GM23338 (cell line): ENCODE measurements at places on chromosomes 5 and 9. TPM values are rescaled to one million over a fixed set of nuclear protein-coding genes. Genes with fewer than 3 reads are reported as not detected.

LCN6 gene
- total RNA-seq: not detected in 2 replicates

- H3K4me3 ChIP-seq: no peak overlapping the region
- no peaks in the 10 kb centered on the region for H3K27me3 ChIP-seq
- no peak overlapping the region for H3K27ac ChIP-seq
- H3K36me3 ChIP-seq: no peaks in the 10 kb centered on the region
Observed at GRCh38 chr9:108278341-108278740, 577.4 kb downstream of the ACTL7B start.

DNA sequence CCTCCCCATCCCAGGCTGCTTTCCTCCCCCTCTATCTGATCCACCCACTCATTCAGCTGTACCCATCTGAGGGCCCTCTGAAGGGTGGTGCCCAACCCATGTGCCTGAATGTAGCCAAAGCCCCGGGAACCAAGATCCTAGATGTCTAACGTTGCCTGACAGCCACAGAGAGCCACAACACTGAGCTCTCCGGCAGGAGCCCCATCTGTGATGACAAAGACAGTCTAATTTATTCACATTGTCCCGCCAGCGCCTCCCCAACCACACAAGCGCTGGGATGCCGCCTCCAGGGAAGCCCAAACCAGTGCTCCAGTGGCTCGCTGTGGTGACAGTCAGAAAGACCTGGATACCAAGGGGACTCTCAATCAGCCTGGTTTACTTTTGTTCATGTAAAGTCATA is 8.4 kb downstream of the IGFBPL1 start:
- no peak for DNase-seq
- no peaks in the 10 kb centered on the region for H3K27me3 ChIP-seq
- H3K36me3 ChIP-seq: no peaks in the 10 kb centered on the region
- H3K4me1 ChIP-seq: 0 out of 2 replicates have a peak, but pooled peaks cover under 1% of the 10 kb centered on the region

DNA sequence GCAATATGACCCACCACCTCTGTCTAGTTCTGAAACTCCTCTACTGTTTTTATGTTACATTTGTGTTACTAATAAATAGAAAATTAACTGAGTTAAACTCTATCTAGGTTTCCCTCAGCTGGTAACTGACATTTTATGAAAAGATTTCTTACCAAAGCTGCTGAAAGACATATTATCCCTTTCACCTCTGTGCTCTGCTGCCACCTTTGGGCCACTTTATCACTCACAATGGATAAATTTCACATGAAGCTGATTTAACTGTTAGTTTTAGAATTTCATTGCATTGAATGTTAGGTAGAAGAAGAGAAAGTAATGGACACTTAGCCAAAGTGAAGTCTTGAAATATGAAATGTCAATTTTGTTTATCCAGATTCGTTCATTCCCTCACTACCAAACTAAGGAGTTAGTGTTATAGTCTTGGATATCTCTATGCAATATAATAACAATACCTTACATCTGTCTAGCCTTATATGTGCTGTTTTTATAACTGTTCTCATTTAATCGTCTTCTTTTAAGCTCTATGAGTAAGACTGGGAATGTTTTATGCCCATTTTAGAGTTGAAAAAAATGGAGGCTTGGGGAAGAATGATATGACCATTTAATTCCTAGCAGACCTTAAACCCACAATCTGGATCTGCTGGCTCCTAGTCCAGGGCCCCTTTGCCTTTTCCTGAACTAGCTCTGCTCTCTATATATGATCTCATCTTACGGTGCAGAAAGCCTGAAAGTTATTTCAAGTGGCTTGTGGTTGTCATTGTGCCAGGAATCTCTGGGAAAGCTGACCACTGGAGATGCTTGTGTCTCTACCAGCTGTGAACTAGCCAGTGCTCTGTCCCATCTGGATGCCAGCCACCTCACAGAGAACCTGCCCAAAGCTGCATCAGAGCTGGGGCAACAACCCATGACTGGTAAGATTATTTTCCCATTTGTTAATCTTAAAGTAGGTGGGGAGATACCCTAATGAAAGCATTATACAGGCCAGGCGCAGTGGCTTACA is 97.1 kb downstream of the GOLPH3 start:
- no peaks in the 10 kb centered on the region for H3K36me3 ChIP-seq
- no peak overlapping the region for H3K4me3 ChIP-seq
- H3K27ac ChIP-seq: no peak overlapping the region

GRCh38 chr5:91301106-91301846 is 81.8 kb downstream of the ARRDC3 start:
- H3K36me3 ChIP-seq: no peaks in the 10 kb centered on the region
- no peak overlapping the region for H3K4me3 ChIP-seq
- H3K4me1 ChIP-seq: no peaks in the 10 kb centered on the region
- no peaks in the 10 kb centered on the region for H3K27me3 ChIP-seq

- no peaks in the 10 kb centered on the region for H3K27me3 ChIP-seq
- H3K4me3 ChIP-seq: no peak overlapping the region
- peak; percentile 67 for DNase-seq
- H3K36me3 ChIP-seq: no peaks in the 10 kb centered on the region
- H3K4me1 ChIP-seq: no peaks in the 10 kb centered on the region
- no peak overlapping the region for H3K27ac ChIP-seq
Observed at GRCh38 chr5:100479079-100479688, 56.0 kb upstream of the FAM174A start.

DNA sequence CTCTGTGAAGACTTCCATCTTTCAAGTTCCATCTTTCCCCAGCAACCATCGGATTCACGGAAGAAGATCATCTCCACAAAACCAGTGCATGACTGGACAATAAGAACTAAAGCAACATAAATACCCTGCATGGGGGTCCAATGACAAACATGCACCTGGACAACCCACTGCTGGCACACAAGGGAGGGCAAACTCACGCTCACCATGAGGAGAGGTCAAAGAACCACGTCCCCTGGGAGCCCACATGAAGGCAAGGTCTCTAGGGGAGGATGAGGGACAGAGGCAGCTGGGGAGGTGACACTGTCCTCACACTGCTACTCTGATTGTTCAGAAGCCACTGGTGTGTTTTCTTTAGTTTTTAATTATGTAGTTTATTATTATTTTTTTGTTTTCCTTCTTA is 190.8 kb downstream of the MED10 start:
- no peak for DNase-seq
- H3K36me3 ChIP-seq: no peaks in the 10 kb centered on the region
- H3K4me1 ChIP-seq: no peaks in the 10 kb centered on the region

DNA sequence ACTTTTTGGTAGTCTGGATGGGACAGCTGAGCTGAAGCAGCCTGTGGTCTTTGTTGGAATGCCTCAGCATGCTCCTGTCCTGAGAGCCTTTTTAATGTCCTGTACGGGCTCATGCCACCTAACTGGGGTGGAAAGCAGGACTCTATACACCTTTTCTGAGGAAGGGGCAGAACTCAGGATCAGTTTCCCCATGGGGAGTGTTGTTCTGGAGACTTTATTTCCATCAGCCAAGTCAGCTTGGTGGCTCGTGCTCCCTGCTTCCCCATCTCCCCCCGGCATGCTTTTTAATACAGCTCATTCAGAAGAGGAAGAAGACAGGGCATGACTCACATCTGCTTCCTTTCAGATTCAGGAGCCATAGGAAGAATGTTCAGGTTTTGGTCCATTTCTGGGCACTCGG is 5.1 kb upstream of the SEPTIN8 start:
- no peak for DNase-seq
- peaks cover 8% of the 10 kb centered on the region for H3K4me1 ChIP-seq
- no peaks in the 10 kb centered on the region for H3K36me3 ChIP-seq
- H3K27me3 ChIP-seq: peaks cover 53% of the 10 kb centered on the region
- H3K4me3 ChIP-seq: no peak overlapping the region

- H3K27me3 ChIP-seq: no peaks in the 10 kb centered on the region
- DNase-seq: no peak
- H3K4me1 ChIP-seq: peaks cover 2% of the 10 kb centered on the region
- H3K27ac ChIP-seq: no peak overlapping the region
- H3K4me3 ChIP-seq: no peak overlapping the region
- H3K36me3 ChIP-seq: no peaks in the 10 kb centered on the region
Observed at GRCh38 chr5:133801955-133802751, 166.3 kb downstream of the C5orf15 start.
